Fibroblast of skin of left biceps (primary cell): ENCODE measurements at places on chromosomes 1 and 21.
A peak's percentile ranks its signal among the peaks of the same experiment; 100 is the strongest.

DNA sequence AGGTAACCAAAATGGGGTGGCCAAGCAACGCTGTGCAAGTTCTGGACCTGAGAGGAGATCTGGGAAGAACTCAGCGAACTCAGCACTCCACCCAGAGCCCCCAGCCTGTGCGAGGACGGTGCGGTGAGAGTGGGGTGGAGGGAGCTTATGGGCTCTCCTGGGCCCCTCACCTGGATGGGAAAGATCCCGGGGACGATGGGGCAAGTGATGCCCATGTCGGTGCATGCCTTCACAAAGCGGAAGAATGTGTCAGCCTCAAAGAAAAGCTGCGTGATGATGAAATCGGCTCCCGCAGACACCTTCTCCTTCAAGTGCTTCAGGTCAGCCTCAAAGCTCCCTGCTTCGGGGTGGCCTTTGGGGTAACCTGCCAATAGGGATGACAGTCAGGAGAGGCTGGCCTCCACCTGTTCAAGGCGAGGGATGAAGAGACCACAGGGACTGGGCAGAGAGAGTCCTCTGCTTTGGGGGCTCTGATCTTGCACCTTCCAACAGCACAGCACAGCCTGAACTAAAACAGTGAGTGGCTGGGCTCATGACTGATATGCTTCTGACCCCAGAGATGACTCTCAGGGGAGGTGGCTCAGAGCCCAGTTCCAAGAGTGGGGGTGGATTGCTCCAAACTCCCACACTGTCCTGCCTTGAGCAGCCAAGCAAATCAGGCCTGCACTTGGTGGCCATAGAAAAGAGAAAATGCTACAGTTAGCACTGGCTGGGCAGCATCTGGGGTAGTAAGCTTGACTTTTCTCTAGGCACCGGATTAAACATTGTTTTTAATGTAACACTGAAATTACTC lies 9.5 kb downstream of the MTHFR start:
- DNase-seq = no peak

DNA sequence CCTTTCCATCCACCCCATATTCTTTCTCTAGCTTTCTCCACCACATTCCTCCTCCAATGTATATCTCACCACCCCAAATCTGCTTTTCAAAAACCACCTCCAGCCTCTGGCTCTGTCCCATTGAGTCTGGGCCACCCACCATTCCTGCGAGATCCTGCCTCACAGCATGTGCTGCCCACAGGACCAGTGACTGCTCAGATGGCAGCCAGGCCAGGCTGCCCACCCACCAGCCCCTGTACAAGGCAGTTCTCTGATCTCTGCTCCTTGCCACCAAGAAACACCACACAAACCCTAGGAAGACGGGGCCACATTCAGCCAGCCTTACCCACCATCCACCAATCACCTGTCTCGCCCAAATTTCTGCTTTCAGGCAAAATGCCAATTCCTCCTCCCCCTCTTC lies 53.7 kb downstream of the PLEKHA6 start:
- no peak for DNase-seq

GRCh38 chr1:186655876-186656275 lies 24.3 kb downstream of the PTGS2 start:
- no peak for DNase-seq

GRCh38 chr1:69475021-69475420 lies 92.7 kb upstream of the LRRC7 start:
- DNase-seq = no peak

DNA sequence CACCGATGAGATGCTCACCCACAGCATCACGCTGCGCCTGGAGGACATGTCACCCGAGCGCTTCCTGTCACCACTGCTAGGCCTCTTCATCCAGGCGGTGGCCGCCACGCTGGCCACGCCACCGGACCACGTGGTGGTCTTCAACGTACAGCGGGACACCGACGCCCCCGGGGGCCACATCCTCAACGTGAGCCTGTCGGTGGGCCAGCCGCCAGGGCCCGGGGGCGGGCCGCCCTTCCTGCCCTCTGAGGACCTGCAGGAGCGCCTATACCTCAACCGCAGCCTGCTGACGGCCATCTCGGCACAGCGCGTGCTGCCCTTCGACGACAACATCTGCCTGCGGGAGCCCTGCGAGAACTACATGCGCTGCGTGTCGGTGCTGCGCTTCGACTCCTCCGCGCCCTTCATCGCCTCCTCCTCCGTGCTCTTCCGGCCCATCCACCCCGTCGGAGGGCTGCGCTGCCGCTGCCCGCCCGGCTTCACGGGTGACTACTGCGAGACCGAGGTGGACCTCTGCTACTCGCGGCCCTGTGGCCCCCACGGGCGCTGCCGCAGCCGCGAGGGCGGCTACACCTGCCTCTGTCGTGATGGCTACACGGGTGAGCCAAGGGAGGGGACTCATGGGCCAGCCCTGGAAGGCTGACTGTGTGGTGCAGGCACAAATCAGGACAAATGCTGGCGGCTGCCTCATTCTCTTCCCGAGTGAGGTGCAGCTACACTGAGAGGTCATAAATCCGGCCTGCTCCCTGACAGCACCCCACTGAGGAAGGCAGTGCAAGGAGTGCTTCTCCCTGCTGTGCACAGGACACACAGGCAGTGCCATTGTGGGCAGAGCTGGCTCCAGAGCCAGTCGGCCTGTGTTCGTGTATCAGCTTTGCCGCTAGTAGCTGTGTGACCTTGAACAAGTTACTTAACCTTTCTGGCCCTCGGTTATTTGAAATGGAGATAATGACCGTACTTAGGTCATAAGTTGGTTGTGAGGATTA lies 9.4 kb downstream of the CELSR2 start:
- DNase-seq = no peak

DNA sequence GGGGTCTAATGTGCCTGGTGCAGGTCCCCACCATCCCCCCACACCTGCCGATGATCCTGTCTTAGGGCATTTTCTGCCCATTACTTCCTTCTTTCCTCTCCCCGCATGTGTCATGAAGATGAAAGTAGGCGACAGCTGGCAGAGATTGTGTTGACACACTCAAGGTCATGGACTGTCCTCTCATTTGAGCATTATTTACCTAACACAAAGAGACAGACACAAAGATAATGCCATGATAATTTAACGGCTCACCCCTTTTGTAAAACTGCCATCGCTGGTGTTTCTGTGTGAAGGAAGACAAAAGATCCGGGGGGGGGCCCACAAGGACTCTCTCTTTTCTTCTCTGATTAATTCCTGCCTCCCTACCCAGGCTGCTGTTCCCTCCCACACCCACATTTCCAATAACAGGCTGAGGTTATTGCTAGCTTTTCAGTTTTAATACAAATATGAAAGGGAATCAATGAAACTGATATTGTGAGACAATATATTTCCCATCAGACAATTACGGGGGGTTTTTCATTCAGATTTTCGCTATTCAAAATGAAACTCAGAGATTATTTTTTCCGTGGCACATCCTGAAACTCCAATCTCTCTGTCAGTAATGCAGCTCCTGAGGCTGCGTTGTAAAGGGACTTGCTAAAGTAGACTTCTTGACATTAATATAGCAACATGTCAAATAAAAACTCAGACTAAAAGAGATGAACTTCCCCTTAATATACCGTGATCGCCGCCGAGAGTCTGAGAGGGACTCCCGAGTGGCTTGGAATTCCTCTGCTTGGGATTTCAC lies 561.1 kb downstream of the NPHP4 start:
- no peak for DNase-seq

GRCh38 chr1:167231873-167232450 lies 11.3 kb downstream of the POU2F1 start:
- DNase-seq = no peak

DNA sequence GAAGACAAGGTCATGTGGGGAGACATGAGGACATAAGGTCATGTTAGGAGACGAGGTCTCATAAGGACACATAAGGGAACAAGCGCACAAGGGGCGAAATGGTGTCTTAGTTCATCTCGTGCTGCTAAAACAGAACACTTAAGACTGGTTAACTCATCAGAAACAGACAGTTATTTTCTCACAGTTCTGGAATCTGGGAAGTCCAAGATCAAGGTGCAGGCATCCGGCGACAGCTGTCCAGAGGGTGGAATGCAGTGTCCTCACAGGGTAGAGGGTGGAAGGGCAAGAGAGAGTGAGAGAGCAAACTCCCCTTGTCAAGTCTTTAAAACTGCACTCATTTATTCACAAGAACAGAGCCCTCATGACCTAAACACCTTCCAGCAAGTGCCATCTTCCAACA lies 34.6 kb upstream of the PDPN start:
- DNase-seq = no peak

- DNase-seq = no peak
These were observed 1.9 kb downstream of the EFNA3 start for GRCh38 chr1:155080312-155081228.

DNA sequence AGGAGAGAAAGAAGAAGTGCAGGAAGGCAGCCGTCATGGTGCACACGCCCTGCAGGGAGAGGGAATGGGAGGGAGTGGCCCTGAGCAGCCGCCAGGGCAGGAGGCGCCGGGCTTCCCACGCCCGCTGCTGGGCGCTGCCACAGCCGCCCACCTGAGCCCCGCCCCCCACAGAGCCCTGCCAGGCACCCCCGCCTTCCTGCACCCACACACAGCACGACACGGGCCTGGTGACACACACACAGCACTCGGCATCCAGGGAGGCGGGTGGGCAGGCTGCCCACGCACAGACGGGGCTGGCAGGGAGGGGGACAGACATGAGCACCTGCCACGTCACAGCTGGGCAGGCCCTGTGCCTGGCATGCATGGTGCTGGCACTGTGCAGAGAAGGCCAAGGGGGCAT lies 27.5 kb downstream of the ADGRB2 start:
- no peak for DNase-seq

GRCh38 chr1:230681599-230681998 lies 32.3 kb downstream of the AGT start:
- peak; percentile 54 for DNase-seq

GRCh38 chr1:186903374-186904136 lies 74.8 kb downstream of the PLA2G4A start:
- DNase-seq = no peak

DNA sequence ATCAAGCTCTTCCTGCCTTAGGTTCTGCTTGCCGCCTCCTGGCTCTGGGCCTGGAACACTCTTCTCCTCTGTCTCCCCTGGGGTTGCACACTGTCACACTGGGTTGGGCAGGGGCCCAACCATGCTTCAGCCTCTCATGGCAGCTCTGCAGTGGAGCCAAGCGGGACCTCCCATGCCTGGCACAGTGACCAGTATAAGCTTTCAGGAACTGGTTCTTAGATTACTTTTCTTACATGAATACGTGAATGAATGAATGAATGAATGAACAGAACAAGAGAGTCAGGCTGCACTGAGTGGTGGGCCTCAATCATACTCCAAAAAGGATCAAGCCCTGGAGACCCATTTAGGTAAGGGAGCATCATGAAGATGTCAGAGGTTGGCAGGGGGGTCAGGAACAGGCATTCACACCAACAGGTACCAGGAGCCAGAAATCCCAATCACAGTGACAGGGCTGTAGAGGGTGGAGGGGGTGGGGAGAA lies 30.8 kb upstream of the TMEM125 start:
- no peak for DNase-seq

GRCh38 chr1:232109391-232109790 lies 482.8 kb downstream of the DISC1 start:
- no peak for DNase-seq

DNA sequence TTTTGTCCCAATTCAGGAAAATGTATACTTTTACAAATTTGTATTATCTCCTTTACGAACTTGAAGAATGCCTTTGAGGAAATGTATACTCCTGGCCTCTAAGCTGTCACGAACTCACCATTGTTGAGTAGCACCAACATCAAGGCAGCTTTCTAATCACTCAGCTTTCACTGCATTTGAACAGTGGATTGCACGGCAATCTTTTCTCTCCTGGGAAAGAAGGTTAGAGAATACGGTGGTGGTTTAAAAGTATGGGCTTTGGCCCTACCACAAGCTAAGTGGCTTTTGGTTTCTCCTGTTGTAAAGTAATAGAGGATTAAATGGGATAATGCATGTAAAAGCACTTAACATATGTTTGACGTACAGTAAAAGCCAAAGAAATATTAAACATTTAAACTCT lies 57.8 kb downstream of the CNST start:
- DNase-seq = no peak

GRCh38 chr1:91549041-91549735 lies 48.5 kb downstream of the CDC7 start:
- no peak for DNase-seq

- no peak for DNase-seq
These were observed 85.4 kb upstream of the OLIG2 start for GRCh38 chr21:32940079-32941014.

- DNase-seq = no peak
These were observed 239.0 kb downstream of the NTNG1 start for GRCh38 chr1:107379826-107380225.

- no peak for DNase-seq
These were observed 75.5 kb downstream of the NPHP4 start for GRCh38 chr1:5916572-5917280.

GRCh38 chr1:84538599-84538998 lies 32.2 kb upstream of the GNG5 start:
- DNase-seq = no peak

GRCh38 chr1:183052861-183053260 lies 29.6 kb downstream of the LAMC1 start:
- no peak for DNase-seq

DNA sequence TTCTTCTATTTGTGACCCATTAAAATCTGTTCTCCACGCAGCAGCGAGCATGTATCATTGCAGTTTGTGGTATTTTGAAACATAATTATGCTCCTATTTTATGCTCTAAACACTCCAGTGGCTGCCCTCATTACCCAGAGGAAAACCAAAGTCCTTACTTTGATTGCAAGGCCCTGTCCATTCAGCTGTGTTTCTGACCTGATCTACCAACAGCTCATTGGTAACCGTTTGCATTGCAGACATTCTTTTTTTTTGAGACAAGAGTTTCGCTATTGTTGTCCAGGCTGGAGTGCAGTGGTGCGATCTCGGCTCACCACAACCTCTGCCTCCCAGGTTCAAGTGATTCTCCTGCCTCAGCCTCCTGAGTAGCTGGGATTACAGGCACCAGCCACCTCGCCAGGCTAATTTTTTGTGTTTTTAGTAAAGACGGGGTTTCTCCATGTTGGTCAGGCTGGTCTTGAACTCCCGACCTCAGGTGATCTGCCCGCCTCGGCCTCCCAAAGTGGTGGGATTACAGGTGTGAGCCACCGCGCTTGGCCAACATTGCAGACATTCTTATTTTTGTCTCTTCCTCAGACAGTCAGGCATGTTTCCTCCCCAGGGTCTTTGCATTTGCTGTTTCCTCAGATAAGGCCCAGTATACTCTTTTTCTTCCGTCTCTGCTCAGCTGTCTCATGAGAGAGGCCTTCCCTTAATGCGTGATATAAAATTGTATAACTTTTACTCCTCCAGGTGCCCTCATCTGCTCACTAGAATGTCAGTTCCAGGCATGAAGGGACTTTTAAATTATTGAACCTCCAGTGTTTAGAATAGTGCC lies 32.5 kb downstream of the THRAP3 start:
- no peak for DNase-seq

- no peak for DNase-seq
These were observed 58.3 kb downstream of the LAMC1 start for GRCh38 chr1:183081402-183082120.

GRCh38 chr1:229158341-229158921 lies 112.5 kb upstream of the RAB4A start:
- no peak for DNase-seq
